GM23248 (cell line): ENCODE measurements at places on chromosomes 1 and 21. TPM values are rescaled to one million over a fixed set of nuclear protein-coding genes. Genes with fewer than 3 reads are reported as not detected.
A peak's percentile ranks its signal among the peaks of the same experiment; 100 is the strongest.

GRCh38 chr1:178857126-178857525 is 13.8 kb downstream of the ANGPTL1 start:
- no peak for DNase-seq

GRCh38 chr1:117752661-117753060 is 146.8 kb downstream of the TENT5C start:
- DNase-seq, result no peak

TCHH gene
- total RNA-seq, result 0.22 TPM in 1 of 2 replicates, not detected in the other

TDRD5 gene
- total RNA-seq, result not detected in 2 replicates

GRCh38 chr1:29706936-29707335 is 470.6 kb downstream of the PTPRU start:
- peak; percentile 77 for DNase-seq

GRCh38 chr1:77282187-77282865 is 507 bp downstream of the AK5 start:
- DNase-seq, result peak; percentile 70

GRCh38 chr1:78408810-78409209 is 82.0 kb upstream of the PTGFR start:
- DNase-seq, result peak; percentile 79

DNA sequence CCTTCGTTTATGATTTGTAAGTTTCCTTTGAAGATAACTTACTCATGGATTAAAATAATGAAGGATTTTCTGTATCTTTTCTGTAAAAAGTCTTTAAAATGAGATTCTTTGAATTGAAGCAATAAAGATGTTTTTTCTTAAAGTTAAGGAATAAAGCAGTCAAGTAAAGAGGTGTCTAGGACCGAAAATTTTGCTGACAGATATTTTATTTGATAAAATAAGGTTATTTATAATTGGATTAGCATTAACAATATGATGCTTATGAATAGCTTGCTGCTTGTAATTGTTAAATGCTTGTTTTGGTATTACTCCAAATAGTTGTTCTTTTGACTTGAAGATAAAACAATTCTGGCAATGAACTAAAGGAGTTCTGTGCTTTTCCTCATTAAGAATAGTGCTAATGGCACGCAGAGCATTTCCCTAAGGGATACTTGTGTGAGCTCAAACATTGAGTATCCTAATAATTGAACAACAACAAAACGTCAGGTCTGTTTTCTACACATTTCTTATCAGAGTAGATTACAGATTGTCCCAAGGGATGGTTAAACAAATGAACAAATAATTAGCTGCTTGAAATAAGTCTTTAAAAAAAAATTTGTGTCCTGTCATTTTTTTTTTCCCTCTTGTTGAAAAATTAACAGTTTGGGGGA is 16.6 kb downstream of the TSNAX start:
- DNase-seq, result no peak

RXFP4 gene
- not detected in 2 replicates for total RNA-seq

GRCh38 chr21:41250519-41250918 is 66.1 kb upstream of the FAM3B start:
- DNase-seq, result peak; percentile 81

KRTAP10-7 gene
- not detected in 2 replicates for total RNA-seq

GRCh38 chr1:179058487-179059483 is 23.1 kb upstream of the TOR3A start:
- peak; percentile 61 for DNase-seq

DNA sequence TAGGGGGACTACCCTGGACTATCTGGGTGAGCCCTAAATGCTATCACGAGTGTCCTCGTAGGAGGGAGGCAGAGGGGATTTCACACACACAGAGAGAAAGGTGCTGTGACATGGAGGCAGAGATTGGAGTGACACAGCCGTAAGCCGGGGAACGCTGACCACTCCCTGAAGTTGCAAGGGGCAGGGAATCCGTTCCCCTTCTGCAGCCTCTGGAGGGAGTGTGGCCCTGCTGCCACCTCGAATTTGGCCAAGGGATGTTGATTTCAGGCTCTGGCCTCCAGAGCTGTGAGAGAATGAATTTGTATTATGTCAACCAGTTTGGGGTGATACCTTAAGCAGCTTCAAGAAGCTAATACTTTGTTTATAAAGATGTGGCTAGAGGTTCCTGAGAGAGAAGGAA is 137.7 kb downstream of the ACTL8 start:
- DNase-seq, result no peak

OR10Z1 gene
- total RNA-seq, result not detected in 2 replicates

GRCh38 chr1:92409946-92410549 is 76.7 kb downstream of the GFI1 start:
- no peak for DNase-seq

NHLH1 gene
- not detected in 2 replicates for total RNA-seq

DNA sequence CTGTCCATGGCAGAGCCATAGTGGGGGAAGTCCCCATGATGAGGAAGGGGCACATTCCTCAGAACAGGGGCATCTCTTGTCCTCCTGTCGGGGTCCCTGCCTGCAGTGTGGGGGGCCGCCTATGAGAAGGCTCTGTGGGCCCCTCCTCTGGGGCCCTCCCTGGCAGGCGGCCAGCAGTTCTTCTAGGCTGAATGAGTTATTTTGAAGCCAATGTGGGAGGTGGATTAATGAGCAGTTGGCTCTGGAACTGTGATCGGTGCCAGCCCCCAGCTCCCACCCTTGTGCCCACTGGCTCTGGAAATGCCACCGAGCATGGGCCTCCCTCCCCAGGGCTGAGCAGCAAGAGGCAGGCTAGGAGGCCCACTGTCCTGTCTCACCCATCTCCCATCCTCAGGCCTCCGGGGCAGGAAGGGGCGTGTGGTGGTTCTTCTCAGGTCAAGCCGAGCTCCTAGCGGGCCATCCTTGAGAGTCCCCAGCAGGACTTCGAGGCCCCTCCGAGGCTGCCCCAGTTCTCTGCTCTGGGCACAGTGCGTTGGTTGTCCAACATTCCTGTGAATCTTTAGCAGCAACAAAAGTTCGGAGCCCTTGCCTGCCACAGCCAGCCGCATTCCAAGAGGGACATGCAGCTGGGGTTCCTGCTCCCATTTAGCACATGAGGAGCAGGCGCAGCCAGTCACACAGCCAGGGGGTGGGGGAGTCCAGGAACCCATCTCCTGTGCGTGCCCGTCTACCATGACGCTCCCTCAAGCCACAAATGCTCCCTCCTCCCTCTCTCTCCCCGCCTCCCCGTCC is 57.2 kb downstream of the EDN2 start:
- DNase-seq, result no peak

DNA sequence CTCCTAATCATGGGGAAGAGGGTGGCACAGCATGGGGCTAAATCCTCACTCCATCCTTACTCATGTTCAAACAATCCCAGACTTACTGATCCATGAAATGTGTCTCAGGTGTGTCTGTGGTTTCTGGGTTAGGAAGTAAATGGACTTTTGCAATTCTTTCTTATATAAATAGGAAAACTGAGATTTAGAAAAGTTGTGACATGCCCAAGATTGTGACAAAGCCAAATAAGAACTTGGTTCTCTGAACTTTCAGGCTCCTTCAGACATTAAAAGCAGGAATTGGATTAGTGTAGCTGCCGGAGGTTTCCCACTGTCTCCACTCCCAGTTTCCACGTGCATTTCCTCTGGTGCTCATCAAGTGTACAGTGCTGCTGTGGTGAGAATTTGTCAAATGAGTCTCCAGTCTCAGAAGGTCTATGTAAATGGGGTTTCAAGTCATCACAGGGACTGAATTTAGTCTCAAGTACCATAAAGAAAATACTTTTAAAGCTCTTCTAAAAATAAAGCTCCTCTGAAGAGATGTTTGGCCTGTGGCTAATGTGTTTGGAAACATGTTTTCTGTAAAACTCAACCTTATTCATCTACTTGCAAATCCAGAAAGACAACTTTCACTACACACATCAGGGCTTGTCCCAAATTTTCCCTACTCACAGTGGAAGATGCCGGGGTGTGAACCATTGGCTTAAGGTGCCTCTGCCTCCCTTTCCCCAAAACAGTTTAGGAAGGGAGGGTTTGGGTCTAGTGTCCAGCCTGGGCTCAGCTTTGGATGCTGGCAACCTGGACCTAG is 115.2 kb downstream of the NGF start:
- no peak for DNase-seq

NTRK1 gene
- total RNA-seq, result 0.11 TPM in 1 of 2 replicates, not detected in the other

DNA sequence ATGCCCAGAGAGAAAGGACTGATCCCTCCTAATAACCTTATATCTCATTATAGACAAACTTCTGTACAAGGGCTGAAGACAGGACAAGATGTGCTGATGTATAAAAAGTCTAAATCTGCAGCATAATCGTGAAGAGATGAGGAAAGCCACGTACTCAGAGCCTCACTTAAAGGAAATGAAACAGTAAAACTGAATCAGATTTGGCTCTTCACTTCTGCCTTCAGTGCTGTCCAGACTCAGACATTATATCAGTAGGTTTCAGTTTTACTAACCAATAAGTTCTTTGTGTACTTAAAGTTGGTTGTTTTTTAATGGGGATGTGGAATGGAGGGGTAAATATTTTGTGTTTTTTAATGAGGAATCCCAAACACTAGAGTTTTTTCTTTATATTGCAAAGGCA is 45.3 kb upstream of the RGS1 start:
- DNase-seq, result peak; percentile 69

DNA sequence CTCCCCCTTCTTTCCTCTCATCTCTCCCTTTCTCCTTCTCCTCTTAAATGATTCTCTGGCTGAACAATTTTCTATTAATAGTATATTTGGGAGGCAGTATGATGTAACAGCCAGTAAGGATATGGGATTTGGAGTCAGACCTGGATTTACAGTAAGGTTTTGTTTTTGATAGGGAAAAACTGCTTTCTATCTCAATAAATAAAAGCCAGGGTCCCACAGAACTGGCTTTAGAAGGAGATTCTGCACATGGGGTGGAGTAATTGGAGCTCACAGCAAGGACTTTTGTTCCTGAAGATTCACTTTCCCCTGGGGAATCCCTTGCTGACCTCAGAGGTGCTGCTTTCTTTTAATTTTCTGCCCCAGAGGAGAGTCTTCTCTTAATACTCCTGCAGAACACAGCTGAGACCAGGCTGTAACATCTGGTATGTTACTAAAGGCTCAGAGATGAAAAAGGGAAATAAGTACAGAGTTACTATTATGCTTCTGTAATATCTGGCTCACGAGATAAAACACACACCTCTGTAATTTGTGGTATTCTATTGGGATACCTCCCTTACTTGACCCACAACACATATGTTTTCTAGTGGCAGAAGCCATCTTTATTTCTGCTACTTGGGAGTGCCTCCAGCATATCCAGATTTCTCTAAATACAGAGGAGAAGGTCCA is 13.4 kb downstream of the EPB41 start:
- peak; percentile 46 for DNase-seq

GSTM5 gene
- total RNA-seq, result 1.5 and 2.4 TPM in 2 replicates

DNA sequence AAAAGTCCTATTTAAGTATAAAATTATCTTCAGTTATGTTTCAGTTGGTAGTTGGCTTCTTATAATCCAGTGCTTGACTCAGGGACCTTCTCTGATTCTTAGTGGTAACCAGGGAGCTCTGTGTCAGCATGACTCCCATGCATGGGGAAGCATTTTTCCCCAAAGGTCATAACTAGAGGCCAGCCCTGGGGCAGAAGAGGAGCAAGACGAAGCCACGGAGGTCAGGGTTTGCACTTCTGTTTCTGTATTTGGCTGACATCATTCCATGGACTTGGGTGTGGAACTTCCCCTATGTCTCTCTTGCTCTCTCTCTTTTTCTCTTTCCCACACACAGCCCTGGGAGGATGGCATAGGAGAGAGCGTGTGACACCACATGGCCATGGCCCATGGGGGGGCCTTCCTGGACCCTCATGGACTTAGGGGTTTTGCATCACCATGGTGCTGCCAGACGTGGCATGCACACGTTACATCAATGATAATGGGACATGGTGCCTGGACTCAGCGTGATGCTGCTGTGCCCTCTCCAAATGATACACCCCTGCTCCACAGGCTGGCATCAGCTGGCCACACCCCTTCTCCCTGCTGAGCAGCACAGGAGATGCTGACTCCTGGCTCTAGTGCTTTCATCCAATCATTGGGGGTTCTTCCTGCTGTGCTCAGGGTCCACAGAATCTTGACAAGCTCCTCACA is 260.5 kb downstream of the KCNJ6 start:
- no peak for DNase-seq

DNA sequence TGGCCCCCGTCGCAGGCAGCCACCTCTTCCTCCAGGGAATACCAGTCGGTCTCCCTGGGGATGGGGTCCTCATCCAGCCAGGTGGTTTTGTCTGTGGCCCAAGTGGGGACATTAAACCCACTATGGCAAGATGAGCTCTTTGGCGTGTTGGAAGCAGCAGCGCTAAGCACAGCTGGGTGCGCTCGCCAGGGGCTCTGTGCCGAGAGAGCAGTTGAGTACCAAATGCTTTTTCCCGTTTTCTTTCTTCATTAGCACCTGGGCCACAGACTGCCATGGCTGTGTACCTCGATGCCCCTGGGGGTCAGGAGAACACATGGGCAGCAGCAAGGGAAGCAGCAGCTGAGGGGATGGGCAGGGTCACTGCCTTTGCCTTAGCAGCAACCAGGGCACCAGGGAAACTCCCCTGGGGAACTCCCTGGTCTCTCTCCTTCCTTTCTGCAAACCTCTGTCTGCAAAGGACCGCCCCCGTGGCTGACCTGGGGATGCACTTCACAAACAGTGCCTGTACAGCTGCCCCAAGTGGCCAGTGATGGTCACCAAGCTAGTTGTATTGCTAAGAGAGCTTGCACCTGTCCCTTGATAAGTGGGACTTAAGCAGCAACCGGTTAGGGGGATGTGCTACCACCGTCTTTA is 31.1 kb downstream of the EDARADD start:
- DNase-seq, result no peak

FCRL5 gene
- not detected in 2 replicates for total RNA-seq

MAP3K21 gene
- not detected in 2 replicates for total RNA-seq

- DNase-seq, result peak; percentile 61
These were observed 15.2 kb downstream of the SSX2IP start for GRCh38 chr1:84675106-84675505.

GRCh38 chr1:5998906-5999301 is 6.7 kb upstream of the NPHP4 start:
- DNase-seq, result no peak

GRCh38 chr1:29200906-29201594 is 19.4 kb upstream of the SRSF4 start:
- peak; percentile 23 for DNase-seq

GRCh38 chr1:85484264-85484663 is 19.3 kb upstream of the DDAH1 start:
- no peak for DNase-seq

BGLAP gene
- total RNA-seq, result not detected in 2 replicates

MEGF6 gene
- total RNA-seq, result 108 and 129 TPM in 2 replicates

DNA sequence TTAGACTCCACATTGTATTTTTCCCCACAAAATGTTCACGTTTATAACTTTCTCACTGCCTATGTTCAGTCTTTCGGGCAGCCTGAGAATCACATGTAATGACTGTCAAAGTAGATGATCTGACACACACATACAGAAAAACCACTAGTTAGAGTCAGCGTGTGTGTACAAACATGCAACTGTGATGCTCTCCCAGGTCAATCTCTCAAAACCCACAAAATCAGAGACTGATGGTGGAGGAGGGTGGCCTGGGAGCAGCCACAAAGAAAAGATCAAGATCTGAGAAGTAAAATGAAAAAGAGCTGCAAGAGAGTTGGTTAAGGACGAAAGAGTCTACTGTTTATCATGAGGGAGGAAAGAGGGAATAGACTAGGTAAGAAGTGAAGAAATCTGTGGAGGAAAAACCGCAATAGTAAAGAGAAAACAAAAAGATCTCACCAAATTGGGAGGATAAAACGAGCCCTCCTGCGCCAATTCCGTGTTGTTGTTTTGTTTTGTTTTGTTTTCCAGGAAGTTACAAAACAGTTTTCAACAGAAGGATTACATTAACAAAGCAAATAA is 2.3 kb downstream of the EGLN1 start:
- DNase-seq, result peak; percentile 46

GRCh38 chr1:233443040-233443760 is 115.7 kb downstream of the MAP3K21 start:
- peak; percentile 42 for DNase-seq

PKP1 gene
- total RNA-seq, result 0.13 and 0.43 TPM in 2 replicates

GRCh38 chr1:173887627-173888026 is 19.4 kb downstream of the ZBTB37 start:
- DNase-seq, result no peak

MSH4 gene
- total RNA-seq, result not detected in 2 replicates

S100A8 gene
- not detected in 2 replicates for total RNA-seq
